Activated naive CD8-positive, alpha-beta T cell treated with anti-CD3 and anti-CD28 coated beads for 36 hours (primary cell): ENCODE measurements at places on chromosomes 2 and 18. TPM values are rescaled to one million over a fixed set of nuclear protein-coding genes. Genes with fewer than 3 reads are reported as not detected.

SH3RF3 gene
- 2.2 TPM for total RNA-seq

DPP10 gene
- not detected for total RNA-seq

FOXD4L1 gene
- 0.18 TPM for total RNA-seq

GATA6 gene
- not detected for total RNA-seq

SERPINB8 gene
- 16.8 TPM for total RNA-seq

FAM124B gene
- 0.46 TPM for total RNA-seq

IL18R1 gene
- 20.6 TPM for total RNA-seq

LOXL3 gene
- 1.9 TPM for total RNA-seq

OSBPL6 gene
- total RNA-seq = 3.1 TPM

YWHAQ gene
- total RNA-seq = 314 TPM

CROCC2 gene
- not detected for total RNA-seq

CYP1B1 gene
- total RNA-seq = 21.7 TPM

SCYGR2 gene
- not detected for total RNA-seq

SERPINB7 gene
- total RNA-seq = not detected

CYP27C1 gene
- total RNA-seq = not detected

GRHL1 gene
- total RNA-seq = 0.76 TPM

CPO gene
- not detected for total RNA-seq

CFAP65 gene
- total RNA-seq = not detected

IKZF2 gene
- total RNA-seq = 12.9 TPM

GALNT14 gene
- 2.1 TPM for total RNA-seq

DNA sequence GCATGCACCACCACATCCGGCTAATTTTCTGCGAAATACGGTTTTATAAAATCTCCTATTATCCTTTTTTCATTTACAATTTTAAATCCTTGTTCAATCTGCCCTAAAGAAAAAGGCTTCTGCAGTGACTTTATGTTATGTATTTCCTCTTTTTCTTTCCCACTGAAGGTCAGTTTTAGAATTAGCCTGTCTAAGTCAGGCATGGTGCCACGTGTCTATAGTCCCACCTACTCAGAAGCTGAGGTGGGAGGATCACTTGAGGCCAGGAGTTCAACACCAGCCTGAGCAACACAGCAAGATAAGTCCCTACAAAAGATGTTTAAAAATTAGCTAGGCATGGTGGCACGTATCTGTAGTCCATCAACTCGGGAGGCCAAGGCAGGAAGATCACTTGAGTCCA is 39.8 kb upstream of the TNFRSF11A start:
- DNase-seq = no peak

GRCh38 chr2:158967731-158968395 is 577 bp upstream of the TANC1 start:
- no peak for DNase-seq

- no peak for DNase-seq
Measured at GRCh38 chr18:54052732-54053429, 171.6 kb downstream of the MBD2 start.

DNA sequence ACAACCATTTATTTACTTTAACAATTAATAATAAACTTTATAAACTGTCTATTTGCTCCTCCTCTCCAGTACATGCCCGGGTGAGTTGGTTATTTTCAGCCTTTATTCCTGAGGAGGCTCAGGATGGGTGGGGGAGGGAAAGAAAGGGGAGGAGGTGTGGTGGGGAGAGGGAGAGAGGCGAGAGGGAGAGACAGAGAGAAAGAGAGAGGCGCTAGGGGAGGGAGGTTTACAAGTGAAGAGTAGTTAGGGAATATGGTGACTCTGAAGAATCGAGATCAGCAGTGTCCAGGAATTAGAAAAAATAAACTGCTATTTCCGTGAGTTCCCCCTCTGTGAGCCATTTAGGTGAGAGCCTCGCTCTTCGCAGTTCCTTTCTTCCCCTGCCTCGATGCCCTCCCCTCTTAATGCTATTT is 138.9 kb downstream of the MEIS1 start:
- DNase-seq = no peak

GRCh38 chr2:85485815-85486214 is 53.2 kb upstream of the MAT2A start:
- no peak for DNase-seq

DNA sequence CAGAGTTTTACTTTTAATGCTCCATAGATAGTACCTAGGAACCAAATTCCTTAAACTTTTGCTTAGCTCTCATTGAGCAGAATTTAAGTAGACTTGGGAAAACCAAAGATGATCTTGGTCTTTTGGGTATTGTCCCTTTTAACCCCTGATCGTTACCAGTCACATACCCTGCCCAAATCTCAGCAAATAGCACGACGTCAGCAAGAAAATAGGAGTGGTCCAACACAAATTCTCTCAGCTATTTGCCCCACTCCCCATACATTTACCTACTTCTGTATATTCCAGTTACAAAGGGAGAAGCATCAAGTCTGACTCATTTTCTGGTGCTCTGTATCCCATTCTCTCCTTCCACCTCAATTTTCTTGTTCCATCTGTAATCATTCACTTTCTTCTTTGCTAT is 387.3 kb downstream of the CCDC85A start:
- no peak for DNase-seq

- no peak for DNase-seq
Measured at GRCh38 chr2:234491897-234492296, 5.0 kb downstream of the ARL4C start.

GRCh38 chr2:56729212-56729611 is 545.4 kb downstream of the CCDC85A start:
- no peak for DNase-seq

- DNase-seq = no peak
Measured at GRCh38 chr18:9806905-9807304, 78.9 kb upstream of the TXNDC2 start.

- DNase-seq = peak; percentile 65
Measured at GRCh38 chr18:74499633-74500032, 3.5 kb downstream of the CNDP2 start.

GRCh38 chr2:54522624-54523281 is 66.6 kb downstream of the SPTBN1 start:
- DNase-seq = peak; percentile 51

GRCh38 chr18:23257137-23257536 is 121.9 kb downstream of the CABLES1 start:
- no peak for DNase-seq

- DNase-seq = no peak
Measured at GRCh38 chr2:102310964-102311640, at the start of gene IL1RL1. Gene IL1RL1, plus strand, starts transcription at chr2:102311563. Its CDS starts 26,702 bp downstream, at chr2:102338265.

DNA sequence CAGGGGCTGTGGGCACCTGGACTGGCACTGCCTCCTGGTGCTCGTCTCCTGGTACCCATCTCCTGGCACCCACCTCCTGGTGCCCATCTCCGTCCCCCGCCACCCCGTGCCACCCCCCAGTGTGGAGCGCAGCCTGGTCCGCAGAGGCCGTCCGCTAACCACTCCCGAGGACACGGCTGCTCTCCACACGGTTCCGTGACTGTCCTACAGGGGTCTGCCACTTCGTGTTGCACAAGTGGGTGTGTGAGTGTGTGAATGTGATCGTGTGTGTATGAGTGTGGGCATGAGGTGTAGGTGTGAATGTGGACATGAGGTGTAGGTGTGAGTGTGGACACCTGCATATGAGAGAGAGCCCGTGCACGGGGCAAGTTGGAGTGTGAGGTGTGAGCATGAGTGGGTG is 119.4 kb upstream of the HS6ST1 start:
- DNase-seq = no peak

- DNase-seq = no peak
Measured at GRCh38 chr2:202765436-202765835, 106.1 kb downstream of the ICA1L start.

DNA sequence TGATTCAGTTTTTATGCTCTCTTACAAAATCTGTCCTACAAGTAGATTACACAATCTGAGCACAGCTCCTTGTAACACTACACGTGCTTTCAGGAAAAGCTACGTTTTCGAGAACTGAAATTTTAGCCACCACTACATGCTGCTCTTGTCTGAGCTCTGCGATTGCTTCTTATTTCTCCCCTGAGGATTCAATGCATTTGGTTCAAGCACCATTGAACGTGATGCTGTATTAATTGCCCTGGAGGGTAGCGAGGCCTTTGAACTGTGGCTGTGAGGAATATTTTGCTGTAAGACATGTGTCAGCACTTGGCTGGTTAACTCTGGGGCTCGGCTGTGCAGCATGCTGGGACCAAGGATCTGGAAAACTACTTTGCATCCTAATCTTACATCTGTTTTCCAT is 405.8 kb downstream of the EPHA4 start:
- DNase-seq = no peak

DNA sequence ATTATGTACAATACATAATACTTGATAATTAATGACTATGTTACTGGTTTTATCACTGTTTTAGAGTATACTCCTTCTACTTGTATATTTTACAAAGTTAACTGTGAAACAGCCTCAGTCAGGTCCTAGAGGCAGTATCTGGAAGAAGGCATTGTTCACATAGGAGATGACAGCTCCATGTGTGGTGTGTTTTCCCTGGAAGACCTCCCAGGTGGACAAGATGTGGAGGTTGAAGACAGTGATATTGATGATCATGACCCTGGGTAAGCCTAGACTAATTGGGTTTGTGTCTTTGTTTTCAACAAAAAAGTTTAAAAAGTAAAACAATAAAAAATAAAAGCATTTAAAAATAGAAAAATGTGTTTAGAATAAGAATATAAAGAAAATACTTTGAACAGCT is 96.4 kb downstream of the TRIB2 start:
- no peak for DNase-seq

- DNase-seq = no peak
Measured at GRCh38 chr2:48220501-48220900, 309.5 kb upstream of the STON1 start.

- no peak for DNase-seq
Measured at GRCh38 chr18:24811950-24812681, 351.7 kb downstream of the HRH4 start.

DNA sequence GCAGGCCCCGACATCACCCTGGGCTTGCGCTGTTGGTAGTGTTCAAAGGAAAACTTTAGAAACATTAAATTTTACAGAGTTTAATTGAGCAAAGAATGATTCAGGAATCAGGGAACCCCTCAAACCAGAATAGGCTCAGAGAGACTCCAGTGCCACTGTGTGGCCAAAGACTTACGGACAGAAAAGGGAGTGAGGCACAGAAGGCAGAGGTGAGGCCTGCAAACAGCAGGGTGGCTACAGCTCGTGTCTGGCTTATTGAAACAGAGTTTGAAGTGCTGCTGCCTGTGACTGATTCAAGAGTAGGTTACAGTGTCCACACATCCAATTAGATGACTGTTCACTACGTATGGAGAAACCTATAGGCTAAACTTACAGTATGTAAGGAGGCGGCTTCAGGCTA is 2.4 kb upstream of the CTDP1 start:
- no peak for DNase-seq

GRCh38 chr2:111209045-111209514 is 88.4 kb downstream of the BCL2L11 start:
- peak; percentile 33 for DNase-seq

GRCh38 chr2:187942876-187943275 is 348.8 kb upstream of the GULP1 start:
- DNase-seq = no peak

- DNase-seq = no peak
Measured at GRCh38 chr2:231421051-231421580, 25.6 kb downstream of the B3GNT7 start.

DNA sequence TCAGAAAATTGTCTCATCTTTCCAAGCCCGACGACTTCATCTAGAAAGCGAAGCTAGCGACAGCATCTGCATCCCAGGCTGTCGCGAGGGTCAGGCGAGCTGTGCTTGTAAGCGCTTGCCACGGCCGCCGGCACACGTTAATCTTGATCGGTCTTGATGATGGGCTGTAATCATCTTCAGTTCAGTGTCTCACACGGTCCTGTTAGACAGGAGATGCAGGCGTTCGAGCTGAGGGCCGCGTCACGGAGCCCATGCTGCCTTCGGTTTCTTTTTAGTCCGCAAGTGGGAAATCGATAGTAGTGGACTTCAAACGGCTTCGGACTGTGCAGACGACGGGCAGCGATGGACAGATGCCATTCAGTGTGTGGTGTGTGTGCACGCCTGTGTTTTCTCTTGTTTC is 43.6 kb downstream of the ADI1 start:
- DNase-seq = no peak
